C1 segment of cervical spinal cord (tissue), 14 donors: ENCODE measurements at places on chromosomes 3 and 15.

- peak; percentile 14 for DNase-seq
Measured at GRCh38 chr3:167740961-167741587, 5.6 kb downstream of the SERPINI1 start.

DNA sequence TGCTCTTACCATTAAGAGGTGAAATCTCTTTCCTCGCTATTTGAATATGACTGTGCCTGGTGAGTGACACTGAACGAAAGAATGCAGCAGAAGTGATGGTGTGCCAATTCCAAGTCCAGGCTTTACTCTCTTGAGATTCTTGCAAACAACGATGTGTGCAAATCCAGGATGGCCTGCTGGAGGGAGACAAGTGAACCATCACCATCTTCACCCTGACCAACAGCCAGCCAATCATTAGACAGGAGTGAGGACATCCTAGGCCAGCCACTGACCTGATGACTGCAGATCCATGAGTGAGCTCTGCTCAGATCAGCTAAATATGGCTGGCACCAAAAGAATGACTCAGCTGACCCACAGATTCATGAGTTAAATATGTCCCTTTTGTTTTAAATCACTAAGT is 878.0 kb downstream of the PDCD6IP start:
- no peak for DNase-seq

GRCh38 chr3:58188921-58189451 is 21.8 kb downstream of the DNASE1L3 start:
- no peak for DNase-seq

DNA sequence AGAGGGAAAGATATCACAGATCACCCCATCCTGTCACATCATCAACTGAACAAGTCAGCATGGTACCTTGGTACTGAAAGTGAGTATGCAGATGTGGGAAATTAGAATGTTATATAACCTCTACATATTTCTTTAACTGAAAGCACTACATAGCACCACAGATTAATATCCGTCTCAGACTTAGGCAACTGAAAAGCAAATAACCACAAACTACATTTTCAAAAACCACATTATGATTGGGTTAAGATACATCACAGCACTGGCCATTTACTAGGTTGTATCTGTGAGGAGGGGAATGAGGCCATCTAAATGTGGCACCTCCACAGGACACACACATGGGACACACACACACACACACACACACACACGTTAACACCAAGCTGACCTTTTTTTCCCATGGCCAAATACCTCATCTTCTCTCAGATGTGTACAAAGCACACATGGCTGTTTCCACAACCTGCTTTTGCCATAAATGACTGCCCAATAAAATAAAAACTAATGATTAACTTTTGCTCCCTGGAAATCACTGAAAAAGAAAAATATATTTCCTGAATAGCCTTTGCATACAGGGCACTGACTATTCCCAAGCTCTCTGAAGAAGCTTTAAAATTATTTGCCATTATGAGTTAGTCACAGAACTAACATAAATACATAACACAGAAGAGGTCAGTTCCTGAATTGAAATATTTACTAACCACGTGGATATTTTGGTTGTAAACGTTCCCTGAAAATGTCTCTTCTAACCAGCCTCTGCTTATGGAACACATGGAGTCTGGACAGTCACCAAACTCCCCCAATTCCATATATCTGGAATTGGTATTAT is 60.1 kb downstream of the SUMF1 start:
- DNase-seq: no peak

GRCh38 chr15:46151786-46152185 is 517.0 kb downstream of the SQOR start:
- DNase-seq: no peak

GRCh38 chr15:21271566-21271965 is 168.7 kb downstream of the POTEB3 start:
- no peak for DNase-seq

- no peak for DNase-seq
Measured at GRCh38 chr15:98746375-98747155, 98.2 kb downstream of the IGF1R start.

DNA sequence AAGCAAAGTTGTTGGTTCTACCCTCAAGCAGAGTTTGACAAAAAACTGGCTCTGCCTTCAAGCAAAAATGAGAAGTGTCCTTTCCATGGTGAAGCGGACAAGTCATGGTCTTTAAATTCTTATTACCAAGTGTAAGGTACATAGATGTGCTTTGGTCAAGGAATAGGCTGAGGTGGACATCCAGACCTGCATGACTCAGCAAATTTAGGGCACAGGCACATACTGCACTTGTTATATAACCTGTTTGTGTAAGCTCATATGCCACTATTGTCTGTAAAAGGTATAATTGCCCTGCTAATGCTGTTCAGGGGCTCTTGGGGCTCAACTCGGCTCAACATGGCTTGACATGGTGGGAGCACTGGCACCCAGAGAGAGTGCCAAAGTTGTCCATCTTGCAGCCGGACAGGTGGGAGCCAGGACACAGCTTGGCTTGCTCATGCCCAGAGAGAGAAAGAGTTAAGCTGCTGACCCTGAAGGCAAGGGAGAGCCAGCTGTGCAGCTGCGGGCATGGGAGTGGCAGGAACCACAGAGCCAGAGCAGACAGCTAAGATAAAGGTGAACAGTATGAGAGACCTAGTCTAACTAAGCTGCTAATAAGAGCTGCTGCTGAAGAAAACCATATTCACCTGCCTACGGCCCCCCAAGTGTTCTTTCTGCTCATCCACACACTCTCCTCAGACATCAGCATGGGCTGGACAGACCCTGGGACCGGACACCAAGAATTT is 17.7 kb downstream of the MCCC1 start:
- no peak for DNase-seq

GRCh38 chr3:10703875-10704274 is 112.2 kb upstream of the SLC6A11 start:
- DNase-seq: no peak

GRCh38 chr15:55132672-55133071 is 64.1 kb downstream of the RSL24D1 start:
- no peak for DNase-seq

DNA sequence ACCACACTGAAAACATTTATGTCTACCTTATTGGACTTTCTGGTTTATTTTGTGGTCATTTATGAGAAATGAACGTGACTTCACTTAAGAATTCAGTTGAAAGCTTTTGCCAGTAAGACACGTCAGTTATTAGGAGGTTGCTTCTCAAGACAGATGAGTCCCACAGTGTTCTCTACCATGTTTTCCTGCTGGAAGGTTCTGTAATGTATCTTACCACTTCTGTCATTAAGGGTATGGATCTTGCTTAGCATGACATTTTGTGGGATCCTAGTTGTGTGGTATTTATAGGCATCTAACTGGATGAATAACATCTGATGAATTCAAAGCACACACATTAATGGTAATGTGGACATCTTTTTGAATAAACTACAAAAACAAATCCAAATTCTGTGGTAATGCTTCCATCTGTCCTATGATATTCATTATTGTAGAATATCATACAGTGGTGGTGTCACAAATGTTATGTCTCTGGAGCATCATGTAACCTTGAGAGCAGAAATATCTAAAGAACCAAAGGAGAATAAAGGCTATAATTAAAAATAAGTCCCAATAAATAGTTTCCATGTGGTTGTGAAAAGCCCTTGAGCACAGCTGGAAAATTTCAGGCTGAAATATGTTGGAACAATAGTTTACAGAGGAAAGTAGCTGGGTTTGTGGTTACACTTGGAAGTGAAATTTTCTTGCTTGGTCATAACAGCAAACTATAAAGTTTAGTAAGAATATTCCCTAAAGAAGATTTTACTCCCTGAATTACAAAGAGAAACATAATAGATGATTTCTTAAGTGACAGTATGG is 61.5 kb downstream of the C3orf38 start:
- no peak for DNase-seq

GRCh38 chr15:53658255-53658654 is 101.2 kb downstream of the WDR72 start:
- DNase-seq: no peak

DNA sequence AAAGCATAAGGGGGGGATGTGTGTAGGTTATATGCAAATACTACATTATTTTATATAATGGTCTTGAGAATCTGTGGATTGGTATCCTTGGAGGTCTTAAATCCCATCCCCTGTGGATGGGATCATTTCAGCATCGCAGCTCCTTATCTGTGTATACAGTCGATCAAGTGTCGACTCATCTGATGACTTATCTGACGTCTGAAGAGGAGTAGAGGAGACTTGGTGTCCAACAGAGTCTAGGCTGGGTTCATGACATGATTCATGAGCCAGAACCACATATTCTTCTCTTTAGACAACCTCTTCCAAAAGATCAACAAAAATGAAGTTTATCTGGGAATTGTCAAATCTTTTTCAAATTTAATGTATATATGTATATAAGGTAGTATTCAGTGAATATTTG is 220.7 kb downstream of the NR2F2 start:
- no peak for DNase-seq

GRCh38 chr3:45042162-45042561 is 16.1 kb downstream of the CLEC3B start:
- no peak for DNase-seq

GRCh38 chr15:81723701-81724100 is 322.1 kb downstream of the MEX3B start:
- no peak for DNase-seq

DNA sequence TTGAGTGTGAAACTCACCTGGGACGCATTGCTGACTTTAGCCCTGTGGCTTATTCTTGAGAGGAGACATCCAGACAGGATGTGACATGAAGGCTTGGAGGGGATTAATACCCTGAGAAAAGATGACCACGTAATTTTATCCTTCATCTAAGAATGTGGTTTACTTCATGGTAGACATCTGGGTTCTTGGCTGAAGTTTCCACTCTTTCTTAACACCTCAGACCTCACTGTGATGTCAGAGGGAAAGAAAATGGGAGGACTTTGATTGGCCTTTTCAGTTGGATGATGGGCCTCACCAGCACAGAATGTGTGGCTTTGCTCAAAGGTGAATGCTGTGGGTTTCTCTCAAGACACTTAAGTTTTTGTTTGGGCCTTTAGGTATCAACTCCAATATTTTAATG is 16.5 kb downstream of the GORASP1 start:
- no peak for DNase-seq

DNA sequence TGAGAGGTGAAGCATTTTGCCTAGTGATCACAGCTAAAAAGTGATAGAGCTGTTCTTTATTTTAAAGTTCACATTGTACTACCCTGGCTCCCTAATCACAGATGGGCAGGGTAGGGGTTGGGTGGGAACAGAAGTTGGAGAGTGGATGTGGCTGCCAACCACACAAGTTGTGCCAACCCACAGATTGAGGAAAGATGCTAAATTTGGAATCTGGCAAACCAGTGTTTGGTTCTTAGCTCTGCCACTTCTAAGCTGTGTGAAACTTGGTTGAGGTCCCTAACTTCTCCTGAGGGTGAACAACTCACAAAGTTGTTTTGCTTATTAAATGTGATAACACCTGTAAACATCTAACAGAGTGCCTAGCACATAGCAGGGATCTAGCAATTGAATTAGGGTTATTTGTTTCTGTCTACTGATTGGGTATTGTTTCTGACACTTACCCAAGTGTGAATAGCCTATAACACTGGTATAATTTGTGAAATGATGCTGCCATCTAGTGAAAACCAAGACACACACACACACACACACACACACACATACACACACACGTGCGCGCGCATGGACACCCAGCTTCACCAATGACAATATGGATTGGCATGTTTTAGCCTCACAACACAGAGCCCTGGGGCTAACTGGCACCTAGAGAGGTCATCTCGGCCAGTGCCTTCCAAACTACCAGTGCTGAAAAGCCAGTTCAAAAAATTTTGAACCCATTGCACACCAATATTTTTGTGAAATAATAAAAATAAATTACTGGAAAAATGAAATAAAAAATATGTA is 25.3 kb downstream of the ADGRG7 start:
- no peak for DNase-seq

- DNase-seq: no peak
Measured at GRCh38 chr3:142269767-142270166, 44.4 kb upstream of the GK5 start.

GRCh38 chr3:97656638-97657037 is 107.9 kb upstream of the ARL6 start:
- no peak for DNase-seq

DNA sequence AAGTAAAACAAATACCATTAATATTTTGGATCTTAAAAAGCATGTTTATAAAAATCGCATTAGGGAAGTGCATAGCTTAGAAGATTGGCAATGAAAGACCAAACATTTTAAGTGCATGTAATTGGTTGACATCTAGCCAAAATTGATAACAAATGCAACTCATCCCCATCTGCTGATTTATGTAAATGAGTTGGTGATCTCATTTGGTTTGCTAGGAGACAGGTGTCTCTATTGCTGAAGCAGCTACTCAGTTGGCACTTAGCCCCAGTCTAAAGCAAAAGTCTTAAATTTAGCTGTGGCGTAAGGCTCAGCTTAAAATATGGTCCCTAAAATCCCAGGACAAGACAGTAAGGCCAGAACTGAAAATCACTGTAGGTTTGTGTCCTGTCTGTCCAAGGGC is 113.5 kb upstream of the CHL1 start:
- DNase-seq: no peak

DNA sequence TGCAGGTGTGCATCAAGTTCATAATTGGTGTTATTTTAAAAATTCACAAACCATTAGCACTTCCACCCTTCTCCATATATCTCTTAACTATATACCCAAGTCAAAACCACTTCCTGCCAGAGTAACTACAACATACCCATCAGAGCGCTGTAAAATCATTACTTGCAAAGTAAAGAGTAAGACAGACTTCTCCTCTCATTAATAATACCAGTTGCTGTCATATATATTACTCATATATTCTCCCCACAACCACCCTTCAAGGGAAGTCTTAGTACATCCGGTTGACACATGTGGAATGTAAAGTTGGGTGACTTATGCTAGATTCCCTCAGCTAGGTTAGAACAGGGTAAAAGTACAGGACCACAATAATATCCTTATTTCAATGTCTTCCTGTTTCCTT is 5.6 kb downstream of the TERC start:
- DNase-seq: no peak

DNA sequence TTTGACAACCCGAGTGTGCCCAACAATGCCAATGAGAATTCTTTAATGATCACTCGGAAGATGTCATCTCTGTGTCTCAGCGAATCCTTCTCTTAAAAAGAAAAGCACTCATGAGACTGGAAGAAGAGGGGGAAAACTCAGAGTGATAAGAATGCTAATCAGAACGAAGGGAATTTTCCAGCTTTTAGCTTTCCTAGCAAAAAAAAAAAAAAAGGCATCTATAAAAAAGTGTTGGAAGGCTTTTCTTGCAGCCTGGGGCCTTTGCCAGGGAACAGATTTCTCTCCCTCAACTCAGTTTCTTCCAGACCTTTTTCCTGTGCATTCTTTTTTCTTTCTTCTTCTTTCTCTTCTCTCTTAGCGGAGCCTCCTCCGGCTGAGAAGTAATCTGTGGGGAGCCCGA is 80.5 kb upstream of the NEO1 start:
- DNase-seq: no peak

- DNase-seq: no peak
Measured at GRCh38 chr15:66405007-66405406, 18.3 kb downstream of the MAP2K1 start.

- no peak for DNase-seq
Measured at GRCh38 chr3:140424211-140424610, 253.7 kb upstream of the TRIM42 start.

- DNase-seq: no peak
Measured at GRCh38 chr15:80153900-80154299, 1.1 kb downstream of the FAH start.
